ENCODE measurements at places on chromosomes 12 and 14.
A peak's percentile ranks its signal among the peaks of the same experiment; 100 is the strongest.

- no peak for DNase-seq
Observed at GRCh38 chr12:25058012-25058411, 109.1 kb upstream of the BCAT1 start.

DNA sequence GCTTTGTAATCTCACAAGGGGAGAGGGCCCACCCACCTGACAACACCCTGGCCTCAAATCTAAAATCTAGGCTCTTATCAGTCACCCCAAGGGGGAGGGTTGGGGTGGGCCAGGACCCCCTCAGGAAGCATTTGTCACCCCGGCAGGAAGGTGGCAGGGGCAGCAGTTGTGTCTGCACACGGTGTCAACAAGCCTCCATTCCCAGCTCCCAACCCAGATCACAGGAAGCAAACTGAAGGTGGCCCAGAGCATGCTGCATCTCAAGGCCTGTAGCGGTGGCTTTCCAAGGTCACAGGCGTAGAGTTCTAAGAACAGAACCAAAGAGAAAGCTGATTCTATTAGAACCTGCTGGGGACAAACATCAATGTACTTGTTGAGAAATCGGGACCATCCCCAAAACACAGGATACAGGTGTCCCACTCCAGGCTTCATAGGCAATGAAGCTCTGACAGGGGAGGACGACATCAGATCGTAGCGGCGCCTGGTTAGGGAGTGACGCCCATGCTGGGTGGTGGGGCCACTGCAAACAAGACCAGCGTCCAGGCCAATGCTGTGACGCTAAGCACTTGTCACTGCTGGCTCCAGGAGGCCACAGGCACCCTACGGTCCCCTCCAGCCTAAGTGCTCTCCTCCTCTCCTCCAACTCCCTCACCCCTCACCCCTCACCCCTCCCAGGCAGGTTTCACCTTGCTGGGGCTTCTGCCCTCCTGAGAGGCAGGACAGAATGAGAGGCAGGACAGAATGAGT lies 52.9 kb downstream of the CCDC88C start:
- DNase-seq = no peak

DNA sequence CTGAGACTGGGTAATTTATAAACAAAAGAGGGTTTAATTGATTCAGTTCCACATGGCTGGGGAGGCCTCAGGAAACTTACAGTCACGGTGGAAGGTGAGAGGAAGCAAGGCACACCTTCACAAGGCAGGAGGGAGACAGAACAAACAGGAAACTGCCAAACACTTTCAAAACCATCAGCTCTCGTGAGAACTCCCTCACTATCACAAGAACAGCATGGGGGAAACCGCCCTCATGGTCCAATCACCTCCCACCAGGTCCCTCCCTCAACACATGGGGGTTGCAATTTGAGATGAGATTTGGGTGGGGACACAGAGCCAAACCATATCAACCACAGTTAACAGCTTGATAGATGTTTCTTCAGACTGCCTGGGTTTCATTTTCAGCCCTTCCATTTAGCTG lies 6.2 kb upstream of the GNPNAT1 start:
- DNase-seq = no peak

- no peak for DNase-seq
Observed at GRCh38 chr12:102781117-102781516, 135.9 kb downstream of the PAH start.

DNA sequence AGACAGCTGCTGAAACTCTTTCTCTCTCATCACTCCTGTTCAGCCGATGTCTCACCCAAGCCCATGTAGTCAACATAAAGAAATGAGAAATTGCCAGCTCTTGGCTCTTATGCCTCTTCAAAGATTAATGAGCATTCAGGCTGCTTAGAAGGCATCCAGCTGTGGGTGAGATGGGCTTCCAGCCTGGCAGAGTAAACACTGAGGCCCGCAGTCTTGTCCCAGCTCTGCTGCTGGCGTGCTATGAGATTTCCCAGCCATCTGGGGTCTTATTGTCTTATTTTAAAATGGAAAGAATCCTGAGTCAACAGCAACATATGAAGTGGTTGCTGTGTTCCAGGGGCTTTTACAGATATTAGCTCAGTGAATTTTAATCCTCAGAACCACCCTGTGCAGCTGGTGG lies 12.6 kb downstream of the RXYLT1 start:
- no peak for DNase-seq

GRCh38 chr12:30877105-30877875 lies 49.3 kb upstream of the TSPAN11 start:
- no peak for DNase-seq

GRCh38 chr12:124488520-124488919 lies 78.9 kb downstream of the NCOR2 start:
- DNase-seq = no peak

GRCh38 chr12:480831-481816 lies 21.4 kb downstream of the B4GALNT3 start:
- DNase-seq = no peak

DNA sequence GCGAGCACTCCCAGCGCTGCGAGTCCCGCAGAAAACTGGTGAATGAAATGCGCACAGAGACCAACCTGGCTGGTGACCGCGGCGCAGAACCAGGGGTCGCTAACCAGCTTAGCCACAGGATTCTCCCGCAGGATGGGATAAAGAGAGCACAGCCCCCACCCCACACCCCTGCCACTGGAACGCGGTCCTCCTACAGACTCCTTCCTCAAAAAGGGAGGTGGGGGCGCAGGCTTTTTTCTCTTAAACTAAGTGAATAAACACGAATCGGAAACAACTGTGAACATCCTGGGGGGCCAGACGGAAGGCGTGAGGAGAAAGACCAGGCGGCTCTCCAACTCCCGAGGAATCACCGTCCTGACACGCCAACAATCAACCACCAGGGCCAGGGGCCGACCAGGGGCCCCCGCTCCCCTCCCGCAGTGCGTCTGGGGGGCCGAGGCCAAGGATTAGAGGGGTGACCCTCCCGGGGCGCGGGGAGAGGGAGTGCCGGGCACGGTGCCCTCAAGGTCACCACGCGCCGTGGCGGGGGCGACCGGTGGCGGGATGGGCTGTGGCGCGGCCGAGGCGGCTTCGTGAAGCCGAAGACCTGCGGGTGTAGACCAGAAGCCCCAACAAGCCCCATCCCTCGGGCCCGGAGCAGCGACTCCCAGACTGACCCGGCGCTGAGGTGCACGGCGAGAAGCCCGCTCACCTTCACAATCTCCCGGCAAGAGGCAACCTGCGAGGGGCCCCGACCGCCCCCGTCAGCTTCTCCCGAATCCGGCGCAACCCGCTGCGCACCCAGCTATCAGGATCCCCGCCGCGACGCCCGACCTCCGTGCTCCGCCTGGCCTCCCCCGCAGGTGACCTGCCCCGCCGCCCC lies 704 bp downstream of the ATP2B1 start:
- DNase-seq = peak; percentile 23

DNA sequence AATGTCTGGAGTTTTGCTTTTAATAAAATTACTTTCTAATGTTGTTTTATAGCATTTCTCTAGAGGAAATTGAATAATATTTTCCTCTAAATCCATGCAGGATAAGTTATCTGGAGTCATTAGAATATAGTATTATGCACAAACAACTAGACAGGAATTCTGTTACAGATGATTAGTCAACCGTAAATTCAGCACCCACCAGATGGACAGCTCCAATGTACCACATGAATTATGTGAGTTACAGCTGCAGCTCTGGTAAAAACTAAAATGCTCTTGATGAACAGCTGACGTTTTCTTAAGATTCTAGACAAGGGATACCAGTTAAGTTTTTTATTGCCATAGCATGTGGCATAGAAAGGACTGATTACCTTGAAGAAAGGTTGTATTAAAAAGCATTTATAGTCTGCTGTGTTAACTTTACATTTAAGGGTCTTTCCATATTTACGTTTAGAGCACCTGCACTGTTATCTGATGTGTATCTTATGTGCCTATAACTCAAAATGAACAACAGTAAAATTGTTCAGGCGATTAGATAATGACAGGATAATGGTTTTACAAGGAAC lies 321.4 kb upstream of the LRFN5 start:
- no peak for DNase-seq

- no peak for DNase-seq
Observed at GRCh38 chr12:47156167-47156736, 76.5 kb upstream of the AMIGO2 start.

- no peak for DNase-seq
Observed at GRCh38 chr12:101204602-101205304, 5.3 kb downstream of the SLC5A8 start.

- no peak for DNase-seq
Observed at GRCh38 chr12:47277972-47278448, 198.3 kb upstream of the AMIGO2 start.

GRCh38 chr12:34348836-34349672 lies 326.8 kb downstream of the ALG10 start:
- no peak for DNase-seq

GRCh38 chr12:10638728-10639127 lies 25.3 kb upstream of the MAGOHB start:
- DNase-seq = no peak

GRCh38 chr12:107436376-107436775 lies 249.2 kb upstream of the PWP1 start:
- DNase-seq = no peak

GRCh38 chr12:42338280-42338679 lies 12.3 kb downstream of the PPHLN1 start:
- no peak for DNase-seq

- DNase-seq = no peak
Observed at GRCh38 chr12:20514598-20514997, 146.3 kb downstream of the PDE3A start.

DNA sequence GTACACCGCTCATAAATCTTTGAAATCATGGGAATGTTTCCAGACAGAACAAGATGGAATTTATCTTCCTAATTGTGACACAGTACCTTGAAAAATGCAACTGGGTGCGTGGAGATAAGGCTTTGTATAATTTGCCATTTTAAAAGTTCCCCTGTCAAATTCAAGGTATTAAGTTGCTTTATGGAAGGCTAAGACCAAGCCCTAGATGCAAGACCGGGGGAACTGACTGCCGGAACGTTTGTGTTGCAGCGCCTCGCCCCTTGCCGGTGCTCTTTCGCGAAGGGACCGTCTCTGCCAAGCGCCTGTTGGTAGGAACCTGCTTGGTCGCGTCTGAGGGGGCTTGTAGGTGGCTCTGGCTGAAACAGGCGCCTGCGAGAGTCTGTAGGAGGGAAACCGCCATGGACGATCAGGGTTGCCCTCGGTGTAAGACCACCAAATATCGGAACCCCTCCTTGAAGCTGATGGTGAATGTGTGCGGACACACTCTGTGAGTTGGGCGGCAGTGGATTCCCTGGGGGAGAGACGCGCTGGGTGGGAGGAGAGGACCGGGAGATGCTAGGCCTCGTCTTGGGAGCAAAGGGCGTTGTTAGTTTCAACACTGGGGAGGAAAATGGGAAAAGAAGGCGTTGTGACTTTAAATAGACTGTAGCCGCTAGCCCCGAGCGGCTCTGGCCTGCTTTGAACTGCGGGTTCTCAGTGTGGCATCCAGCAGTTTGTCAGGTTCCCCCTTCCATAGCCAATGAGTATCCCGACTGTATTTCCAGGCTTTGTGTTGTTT lies at the start of gene MNAT1:
MNAT1 (plus strand) TSS at position 297 of the 778 bp plus-strand sequence; CDS start at position 399, 102 bp downstream.
- DNase-seq = peak; percentile 75

GRCh38 chr12:105319691-105320209 lies 10.7 kb upstream of the C12orf75 start:
- DNase-seq = no peak

- no peak for DNase-seq
Observed at GRCh38 chr12:6925540-6926279, 2.0 kb upstream of the ATN1 start.

GRCh38 chr12:64670919-64671639 lies 60.8 kb downstream of the RASSF3 start:
- peak; percentile 20 for DNase-seq

DNA sequence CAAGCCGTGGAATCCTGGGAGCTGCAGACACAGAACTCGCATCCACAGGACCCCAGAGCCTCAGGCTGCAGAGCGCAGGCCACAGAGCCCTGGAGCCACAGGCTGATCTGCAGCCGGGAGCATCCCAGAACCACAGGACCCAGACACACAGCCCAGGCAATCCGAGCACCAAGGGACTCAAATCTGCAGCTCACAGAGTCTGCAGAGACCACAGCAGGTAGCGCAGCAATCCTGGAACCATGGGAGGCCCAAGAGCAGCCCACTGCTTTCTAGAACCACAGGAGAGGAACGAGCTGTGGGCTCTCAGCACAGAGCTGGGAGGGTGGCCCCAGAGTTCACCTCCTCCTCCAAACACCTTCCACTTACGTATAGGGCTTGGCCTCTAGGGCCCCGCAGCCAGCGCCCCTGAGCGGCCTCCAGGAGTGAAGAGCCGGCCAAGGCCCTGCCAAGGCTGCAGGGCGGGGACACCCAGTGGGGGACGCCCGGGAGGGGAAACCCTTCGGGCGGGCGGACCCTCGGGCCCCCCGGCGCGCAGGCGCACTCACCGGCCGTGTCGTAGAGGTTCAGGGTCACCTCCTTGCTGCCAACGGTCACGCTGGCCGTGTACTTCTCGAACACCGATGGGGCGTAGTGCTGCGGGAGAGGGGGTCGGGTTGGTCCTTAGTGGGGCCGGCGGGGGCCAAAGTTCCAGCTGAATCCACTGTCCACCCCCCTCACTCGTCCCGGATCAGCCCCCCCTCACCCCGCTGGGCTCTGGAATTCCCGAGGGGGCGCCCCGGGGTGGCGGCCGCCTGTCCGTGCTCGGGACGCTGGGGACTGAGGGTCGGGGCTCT lies 665 bp downstream of the RHOF start:
- no peak for DNase-seq

DNA sequence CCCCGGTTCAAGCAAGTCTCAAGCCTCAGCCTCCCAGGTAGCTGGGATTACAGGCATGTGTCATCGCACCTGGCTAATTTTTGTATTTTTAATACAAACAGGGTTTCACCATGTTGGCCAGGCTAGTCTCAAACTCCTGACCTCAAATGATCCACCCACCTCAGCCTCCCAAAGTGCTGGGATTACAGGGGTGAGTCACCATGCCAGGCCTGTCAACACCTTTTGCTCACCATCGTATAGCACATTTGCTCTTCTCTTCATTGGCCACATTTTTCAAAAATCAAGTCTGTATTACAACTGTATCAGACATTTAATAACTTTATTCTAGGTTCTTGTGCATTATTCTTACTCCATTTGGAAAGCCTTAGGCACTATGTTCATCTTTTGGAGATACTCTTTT lies 50.3 kb downstream of the BCAT1 start:
- DNase-seq = no peak

DNA sequence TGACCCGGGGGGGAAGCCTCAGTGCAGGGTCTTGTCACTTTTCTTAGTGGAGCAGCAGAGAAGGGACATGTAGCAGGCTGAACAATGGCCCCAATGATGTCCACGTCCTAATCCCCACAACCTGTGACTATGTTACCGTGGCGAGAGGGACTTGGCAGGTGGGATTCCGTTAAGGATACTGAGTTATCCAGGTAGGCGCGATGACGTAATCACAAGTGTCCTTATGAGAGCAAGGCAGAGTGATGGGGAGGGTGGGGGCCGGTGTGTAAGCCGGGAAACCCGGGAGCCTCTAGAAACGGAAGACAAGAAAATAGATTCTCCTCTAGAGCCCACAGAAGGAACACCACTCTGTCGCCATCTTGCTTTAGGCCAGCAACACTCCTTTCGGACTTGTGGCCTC lies 4.4 kb downstream of the OTUB2 start:
- no peak for DNase-seq
